Stimulated activated naive CD8-positive, alpha-beta T cell treated with anti-CD3 and anti-CD28 coated beads, Interleukin-15, amount 100 ng/mL, for 72 hours (primary cell): ENCODE measurements at places on chromosomes 1 and 21.

DNA sequence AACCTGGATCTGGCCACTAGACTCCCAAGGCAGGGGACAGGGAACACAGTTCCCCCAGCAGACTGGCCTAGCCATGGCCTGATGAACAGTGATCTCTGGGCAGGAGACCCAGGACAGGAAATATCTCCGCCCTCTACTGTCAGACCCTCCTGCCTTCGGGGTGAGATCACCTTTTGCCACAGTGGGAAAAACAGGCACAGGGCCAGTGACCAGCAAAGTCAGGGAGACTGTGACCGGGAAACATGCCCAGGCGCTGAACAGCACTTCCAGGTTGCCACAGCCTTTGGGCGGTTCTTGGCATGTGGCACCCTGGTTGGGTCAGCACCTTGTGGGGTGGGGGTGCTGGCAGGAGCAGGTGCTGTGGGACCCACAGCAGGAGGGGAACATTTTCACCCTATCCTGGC, 8.9 kb upstream of the ZNF669 start:
- no peak for DNase-seq

DNA sequence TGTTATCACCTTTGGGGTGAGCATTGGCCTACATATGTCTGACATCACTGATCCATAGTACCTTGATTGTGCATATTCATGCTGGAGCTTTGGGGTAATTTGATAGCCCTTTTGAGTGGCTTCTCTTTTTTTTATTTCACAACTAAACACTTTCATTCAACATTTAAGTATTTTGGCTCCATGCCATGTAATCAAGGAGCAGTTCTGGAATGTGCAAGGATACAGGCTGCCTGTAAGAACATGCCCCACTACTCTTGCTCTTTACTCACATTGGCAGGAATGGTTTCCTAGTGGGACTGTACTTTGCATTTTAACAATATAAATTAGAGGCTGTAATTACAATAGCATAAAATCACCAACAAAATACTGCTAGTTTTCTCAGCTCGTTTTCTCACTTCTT, 300.7 kb upstream of the SPAG17 start:
- no peak for DNase-seq

- DNase-seq, result no peak
These were observed 244.4 kb downstream of the AKT3 start for GRCh38 chr1:243605604-243606003.

GRCh38 chr1:94335950-94336349, 82.2 kb upstream of the ABCD3 start:
- DNase-seq, result peak; percentile 4

GRCh38 chr1:35932941-35933340, 2.0 kb downstream of the AGO3 start:
- DNase-seq, result no peak

GRCh38 chr1:211684791-211685190, 9.4 kb upstream of the NEK2 start:
- no peak for DNase-seq

DNA sequence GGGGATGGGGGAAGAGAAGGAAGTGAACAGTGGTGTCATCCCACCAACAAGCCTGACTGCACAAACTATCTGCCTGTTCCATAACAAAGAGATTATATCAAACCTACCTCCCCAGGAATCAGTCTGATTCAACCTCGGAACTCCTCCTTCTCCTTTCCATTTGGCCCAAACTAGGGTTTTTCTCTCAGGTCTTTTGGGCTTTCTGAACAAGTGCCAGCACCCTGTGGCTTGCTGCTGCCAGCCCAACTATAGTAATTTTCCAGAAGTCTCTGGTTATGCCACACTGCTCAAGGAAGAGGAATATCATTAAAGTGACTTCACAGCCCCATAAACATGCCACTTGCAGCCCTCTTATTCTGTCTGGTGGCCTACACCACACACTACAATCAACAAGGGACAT, 70.5 kb downstream of the RGS7 start:
- DNase-seq, result no peak

DNA sequence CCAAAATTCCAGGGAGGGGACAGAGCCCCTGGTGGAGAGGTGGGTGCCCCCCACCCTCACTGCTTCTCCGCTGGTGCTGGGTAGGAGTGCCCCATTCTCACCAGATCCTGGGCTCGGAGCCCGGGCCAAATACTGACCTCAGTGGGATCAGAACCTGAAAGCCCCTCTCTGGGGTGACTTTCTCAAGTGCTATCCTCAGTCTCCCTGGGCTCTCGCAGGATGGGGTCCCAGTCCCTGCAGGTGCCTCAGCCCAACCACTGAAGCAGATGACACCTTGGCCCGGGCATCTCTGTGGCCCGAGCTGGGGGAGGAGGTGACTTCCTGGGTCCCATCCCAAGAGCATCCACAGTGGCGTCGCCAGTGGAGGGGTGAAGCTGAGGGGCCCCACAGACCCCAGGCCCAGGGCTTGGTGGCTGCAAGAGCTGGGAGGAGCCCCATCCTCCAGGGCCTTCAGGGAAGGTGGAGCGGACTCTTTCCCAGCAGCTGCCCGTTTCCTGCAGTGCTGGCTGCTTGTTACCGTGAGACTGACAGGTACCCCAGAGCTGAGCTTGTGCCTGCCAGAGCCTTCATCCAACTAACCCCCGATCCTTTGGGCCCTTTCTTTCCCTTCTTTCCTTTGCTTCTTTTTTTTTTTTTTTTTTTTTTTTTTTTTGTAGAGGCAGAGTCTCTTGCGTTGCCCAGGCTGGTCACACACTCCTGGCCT, 3.9 kb upstream of the FNDC10 start:
- no peak for DNase-seq

DNA sequence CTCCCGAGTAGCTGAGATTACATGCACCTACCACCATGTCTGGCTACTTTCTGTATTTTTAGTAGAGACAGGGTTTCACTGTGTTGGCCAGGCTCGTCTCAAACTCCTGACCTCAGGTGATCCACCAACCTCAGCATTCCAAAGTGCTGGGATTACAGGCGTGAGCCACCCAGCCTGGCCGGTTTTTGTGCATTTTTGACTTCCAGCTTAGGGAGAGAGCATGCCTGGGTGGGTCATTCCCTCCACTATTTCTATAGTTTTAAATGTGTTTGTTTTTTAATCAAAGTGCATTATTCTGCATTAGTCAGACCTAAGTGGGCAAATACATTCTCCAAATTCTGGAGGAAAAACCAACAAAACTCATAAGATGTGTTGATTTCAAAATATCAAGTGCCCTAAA, 207.4 kb upstream of the NRIP1 start:
- DNase-seq, result no peak

GRCh38 chr1:34758751-34759150, 789 bp upstream of the GJB4 start:
- DNase-seq, result no peak

DNA sequence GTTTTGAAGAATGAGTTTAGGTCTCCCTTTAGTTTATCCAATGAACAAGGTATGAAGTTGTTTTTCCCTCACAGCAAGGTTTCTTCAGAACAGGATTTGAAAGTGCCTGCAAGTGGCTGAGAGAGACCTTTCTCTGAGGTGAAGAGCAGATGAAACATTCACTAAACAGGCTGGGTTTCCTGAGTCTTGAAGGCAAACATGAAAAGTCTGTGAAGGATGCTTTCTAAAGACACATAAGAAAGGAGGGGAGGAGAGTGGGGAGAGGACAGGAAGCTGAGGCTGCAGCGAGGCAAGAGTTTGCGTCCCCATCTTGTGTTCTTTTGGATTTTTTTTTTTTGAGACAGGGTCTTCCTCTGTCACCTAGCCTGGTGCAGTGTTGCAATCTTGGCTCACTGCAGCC, 95.7 kb upstream of the SIM2 start:
- no peak for DNase-seq

DNA sequence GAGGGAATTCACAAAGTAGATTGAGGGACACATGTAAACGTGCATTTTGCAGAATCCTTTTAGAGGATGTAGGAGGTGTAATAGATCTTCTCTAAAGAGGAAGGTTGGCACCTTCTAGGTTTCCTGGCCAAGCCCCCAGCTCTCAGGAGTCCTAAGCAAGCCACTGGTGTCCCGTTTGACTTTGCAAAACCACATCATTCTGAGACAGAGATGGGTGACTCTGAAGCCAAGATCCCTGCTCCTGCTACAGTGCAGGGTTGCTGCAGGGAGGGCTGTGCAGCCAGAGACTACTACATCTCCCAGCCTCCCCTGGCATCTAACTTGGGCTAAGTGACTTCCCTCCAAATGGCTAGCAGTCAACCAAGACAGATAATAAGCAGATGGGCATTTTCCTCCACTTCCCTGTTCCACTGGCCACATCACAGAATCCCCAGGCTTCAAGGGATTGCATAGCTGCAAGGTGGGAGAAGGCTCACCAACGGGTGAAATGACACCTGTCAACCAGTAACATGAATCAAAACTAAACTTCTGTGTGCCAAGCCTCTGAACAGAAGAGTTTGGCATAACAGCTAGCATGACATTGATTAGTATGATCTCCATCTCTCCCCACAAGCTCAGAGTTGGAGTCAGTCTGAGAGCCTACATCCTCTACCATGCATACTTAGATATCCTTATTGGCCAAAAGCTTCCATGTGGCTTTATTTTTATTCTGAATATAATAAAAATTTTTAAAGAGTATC, 129.6 kb upstream of the COA6 start:
- DNase-seq, result no peak

GRCh38 chr1:56456435-56457101, 122.8 kb downstream of the PLPP3 start:
- DNase-seq, result no peak

DNA sequence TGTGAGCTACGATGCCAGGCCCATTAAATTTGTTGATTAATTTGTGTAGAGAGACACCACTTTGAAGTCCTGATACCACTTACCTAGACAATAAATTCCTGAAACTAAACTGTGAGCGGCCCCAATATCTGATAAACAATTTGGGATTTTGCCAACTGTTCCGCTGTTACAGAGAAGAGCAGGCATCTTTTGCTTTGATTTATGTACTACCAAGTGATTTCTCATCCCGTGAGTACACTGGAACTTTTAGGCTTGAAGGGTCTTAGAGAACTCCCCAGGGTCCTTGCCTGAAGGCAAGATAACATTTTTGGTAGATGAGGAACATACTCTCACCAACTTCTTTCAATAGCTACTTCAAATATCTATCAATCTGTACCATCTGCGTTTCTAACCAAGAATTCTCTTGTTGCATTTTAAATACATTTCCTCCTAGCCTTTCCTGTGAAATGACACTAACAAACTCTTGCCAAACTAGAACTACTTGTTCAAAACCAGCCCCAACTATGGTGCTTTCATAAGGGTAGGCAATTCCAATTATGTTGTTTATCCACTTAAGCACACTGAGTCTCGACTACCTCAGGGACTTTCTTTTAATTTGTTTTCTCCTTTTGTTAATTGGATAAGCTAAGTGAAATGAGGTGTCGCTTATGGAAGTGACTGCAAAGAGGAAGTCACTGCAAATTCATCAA, 23.2 kb upstream of the SLC30A1 start:
- no peak for DNase-seq

- no peak for DNase-seq
These were observed 144.1 kb upstream of the HOOK1 start for GRCh38 chr1:59670662-59671061.

DNA sequence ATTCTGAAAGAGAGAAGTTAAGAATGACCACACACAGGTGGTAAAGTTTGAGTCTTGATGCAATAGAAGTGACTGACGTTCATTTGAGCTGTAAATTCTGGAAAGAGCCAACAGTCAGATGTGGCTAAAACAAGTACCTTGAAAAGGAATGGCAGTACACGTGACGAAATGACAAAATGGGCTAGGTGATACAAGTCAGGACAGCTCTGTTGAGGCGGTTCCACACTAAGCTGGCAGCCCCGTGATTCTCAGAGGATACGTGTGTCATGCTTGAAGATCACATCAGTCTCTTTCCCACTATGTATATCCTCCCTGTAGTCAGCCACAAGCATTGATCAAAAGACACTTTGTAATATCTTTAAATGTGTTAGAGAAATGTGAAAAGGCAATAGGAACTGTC, 881.3 kb upstream of the ADGRL2 start:
- no peak for DNase-seq

DNA sequence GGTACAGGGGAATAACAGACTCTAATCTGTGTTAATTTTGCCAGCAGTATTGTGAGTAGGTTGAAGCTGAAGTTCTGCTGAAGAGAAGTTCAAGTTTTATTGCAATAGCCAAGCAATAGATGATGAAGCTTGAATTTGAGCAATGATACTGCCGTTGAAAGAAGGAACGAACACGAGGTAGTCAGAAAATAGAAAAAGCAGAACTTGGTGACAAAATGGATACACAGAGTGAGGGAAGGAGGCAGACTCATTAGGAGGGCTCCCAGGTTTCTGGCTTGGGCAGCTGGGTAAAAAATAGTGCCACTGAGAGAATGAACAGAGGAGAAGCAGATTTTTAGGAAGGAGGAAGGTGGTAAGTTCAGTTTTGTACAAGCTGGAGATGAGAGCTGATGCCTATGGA, 22.3 kb upstream of the AGO1 start:
- no peak for DNase-seq

DNA sequence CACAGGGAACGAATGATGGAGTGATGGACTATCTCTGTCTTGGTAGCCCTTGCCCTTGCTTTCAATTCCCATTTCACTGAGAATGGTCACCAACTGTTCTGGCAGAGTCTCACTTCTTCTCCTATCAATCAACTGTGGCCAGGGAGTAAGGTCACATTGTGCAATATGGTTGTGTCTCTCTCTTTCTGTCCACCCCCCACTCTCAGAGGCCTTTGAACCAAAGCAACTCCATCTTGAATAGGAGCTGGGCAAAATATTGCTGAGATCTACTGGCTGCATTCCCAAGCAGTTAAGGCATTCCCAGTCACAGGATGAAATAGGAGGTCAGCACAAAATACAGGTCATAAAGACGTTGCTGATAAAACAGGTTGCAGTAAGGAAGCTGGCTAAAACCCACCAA, 36.7 kb downstream of the NTMT2 start:
- no peak for DNase-seq

- DNase-seq, result no peak
These were observed 224.9 kb upstream of the FGGY start for GRCh38 chr1:59071876-59072582.

GRCh38 chr21:35940074-35940927, 120.0 kb downstream of the SETD4 start:
- DNase-seq, result peak; percentile 11

DNA sequence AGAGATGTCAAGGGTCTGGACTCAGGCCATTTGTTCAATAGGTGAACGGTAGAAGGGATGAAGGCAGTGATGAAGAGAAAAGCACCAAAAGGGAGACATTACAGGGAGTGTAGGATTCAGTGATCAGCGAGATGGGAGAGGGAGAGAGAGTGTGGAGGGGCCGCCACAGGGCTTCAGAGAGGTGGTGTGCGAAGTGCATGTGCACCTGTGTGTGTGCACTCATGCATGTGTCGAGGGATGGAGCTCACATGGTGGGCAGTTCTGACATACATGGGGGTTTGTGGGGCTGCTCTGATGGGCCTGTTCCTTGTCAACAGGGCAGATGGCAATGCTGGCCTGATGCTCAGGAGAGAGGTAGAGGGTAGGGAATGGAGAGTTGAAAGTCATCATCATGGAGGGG, 11.4 kb upstream of the KCNA2 start:
- DNase-seq, result no peak

- no peak for DNase-seq
These were observed 151.5 kb upstream of the RNPC3 start for GRCh38 chr1:103373991-103374390.

DNA sequence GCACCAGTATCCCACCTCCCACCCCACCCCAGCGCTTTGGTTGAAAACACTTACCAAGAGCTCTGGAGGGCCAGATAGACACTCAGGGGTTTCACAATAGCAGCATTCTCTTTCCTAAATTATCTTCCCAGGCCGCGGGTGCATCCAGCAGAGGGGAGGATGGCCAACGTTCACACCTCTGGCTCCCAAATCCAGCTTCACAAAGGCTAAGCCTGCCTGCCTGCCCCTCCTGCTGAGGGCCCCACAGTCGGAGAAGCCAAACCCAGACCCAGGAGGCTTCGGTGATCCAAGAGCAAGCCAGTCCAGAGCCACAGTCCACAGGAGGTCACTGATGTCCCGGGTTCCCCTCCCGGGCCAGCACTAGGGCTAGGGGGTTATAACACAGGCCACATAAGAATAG, 231.9 kb downstream of the TRABD2B start:
- DNase-seq, result no peak
